ENCODE measurements at places on chromosomes 13 and 19.

DNA sequence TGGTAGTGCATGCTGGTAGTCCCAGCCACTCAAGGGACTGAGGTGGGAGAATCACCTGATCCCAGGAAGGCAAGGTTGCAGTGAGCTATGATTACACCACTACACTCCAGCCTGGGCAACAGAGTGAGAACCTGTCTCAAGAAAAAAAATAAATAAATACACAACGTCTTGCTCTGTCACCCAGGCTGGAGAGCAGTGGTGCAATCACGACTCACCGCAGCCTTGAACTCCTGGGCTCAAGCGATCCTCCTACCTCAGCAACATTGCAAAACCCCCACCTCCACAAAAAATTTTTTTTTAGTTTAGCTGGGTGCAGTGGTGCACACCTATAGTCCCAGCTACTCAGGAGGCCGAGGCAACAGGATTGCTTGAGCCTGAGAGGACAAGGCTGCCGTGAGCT lies 8.8 kb downstream of the TPM4 start:
- peak; percentile 84 for DNase-seq

DNA sequence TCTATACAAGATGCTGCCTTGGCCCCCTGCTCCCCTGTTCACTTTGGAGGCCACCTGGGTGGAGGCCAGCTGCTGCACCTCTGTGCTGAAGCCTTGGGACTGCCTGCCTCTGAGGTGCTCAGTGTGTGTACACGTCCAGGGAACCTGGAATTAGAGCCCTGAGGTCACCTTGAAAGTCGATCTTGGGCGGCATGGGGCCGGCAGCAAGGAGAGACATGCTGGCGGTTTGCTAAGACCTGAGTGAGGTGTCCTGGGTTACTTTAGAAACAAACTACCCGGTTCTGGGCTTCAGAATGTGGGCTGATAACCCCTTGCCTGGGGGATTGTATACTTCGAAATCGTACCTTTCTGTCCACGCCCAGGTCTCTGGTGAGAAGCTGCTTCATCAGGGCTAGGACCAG lies 25.5 kb downstream of the TSSK6 start:
- DNase-seq: no peak

- no peak for DNase-seq
These were observed 41.0 kb downstream of the VWA8 start for GRCh38 chr13:41919741-41920487.

GRCh38 chr19:33504058-33504444 lies 17.5 kb downstream of the PEPD start:
- no peak for DNase-seq

GRCh38 chr19:10936661-10937084 lies 8.1 kb downstream of the TIMM29 start:
- DNase-seq: peak; percentile 81

- peak; percentile 66 for DNase-seq
These were observed at the start of gene TRIP10 for GRCh38 chr19:6739390-6739882. Gene TRIP10, plus strand, starts transcription at chr19:6739680. Its CDS starts 82 bp downstream, at chr19:6739762.

GRCh38 chr13:51643105-51643881 lies 59.0 kb downstream of the WDFY2 start:
- peak; percentile 36 for DNase-seq

- DNase-seq: peak; percentile 42
These were observed 575 bp downstream of the CARM1 start for GRCh38 chr19:10871711-10872545.

GRCh38 chr13:109874484-109875454 lies 88.4 kb upstream of the IRS2 start:
- no peak for DNase-seq

- DNase-seq: no peak
These were observed 18.3 kb downstream of the ZNF100 start for GRCh38 chr19:21749090-21749489.

DNA sequence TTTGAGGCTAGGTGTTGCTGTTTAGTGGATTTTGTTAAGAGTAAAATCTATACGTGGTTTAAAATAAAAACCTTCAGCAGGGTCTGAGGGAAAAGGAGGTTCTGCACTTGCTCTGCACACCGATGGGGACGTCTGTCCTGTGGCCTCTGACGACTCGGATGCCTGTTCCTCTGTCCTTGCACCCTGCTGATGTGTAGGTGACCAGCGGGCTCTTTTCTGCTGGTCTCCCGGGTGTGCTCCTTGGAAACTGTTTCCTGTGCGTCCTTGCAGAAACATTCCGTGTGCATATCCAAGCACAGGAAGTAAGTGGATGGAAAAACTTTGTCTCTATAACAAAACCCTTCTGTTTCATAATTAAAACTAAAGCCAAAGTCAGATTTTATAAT lies 3.8 kb downstream of the ATP4B start:
- DNase-seq: no peak

DNA sequence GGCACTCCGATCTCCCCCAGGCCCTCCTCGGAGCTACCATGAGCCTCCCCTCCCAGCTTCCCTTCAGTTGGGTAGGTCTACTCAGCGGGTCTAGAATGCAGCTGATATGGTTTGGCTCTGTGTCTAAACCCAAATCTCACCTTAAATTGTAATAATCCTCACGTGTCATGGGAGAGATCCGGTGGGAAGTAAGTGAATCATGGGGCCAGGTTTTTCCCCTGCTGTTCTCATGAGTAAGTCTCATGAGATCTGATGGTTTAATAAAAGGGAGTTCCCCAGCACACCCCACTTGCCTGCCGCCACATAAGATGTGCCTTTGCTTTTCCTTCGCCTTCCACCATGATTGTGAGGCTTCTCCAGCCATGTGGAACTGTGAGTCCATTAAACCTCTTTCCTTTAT lies 14.5 kb upstream of the DOCK9 start:
- DNase-seq: no peak

DNA sequence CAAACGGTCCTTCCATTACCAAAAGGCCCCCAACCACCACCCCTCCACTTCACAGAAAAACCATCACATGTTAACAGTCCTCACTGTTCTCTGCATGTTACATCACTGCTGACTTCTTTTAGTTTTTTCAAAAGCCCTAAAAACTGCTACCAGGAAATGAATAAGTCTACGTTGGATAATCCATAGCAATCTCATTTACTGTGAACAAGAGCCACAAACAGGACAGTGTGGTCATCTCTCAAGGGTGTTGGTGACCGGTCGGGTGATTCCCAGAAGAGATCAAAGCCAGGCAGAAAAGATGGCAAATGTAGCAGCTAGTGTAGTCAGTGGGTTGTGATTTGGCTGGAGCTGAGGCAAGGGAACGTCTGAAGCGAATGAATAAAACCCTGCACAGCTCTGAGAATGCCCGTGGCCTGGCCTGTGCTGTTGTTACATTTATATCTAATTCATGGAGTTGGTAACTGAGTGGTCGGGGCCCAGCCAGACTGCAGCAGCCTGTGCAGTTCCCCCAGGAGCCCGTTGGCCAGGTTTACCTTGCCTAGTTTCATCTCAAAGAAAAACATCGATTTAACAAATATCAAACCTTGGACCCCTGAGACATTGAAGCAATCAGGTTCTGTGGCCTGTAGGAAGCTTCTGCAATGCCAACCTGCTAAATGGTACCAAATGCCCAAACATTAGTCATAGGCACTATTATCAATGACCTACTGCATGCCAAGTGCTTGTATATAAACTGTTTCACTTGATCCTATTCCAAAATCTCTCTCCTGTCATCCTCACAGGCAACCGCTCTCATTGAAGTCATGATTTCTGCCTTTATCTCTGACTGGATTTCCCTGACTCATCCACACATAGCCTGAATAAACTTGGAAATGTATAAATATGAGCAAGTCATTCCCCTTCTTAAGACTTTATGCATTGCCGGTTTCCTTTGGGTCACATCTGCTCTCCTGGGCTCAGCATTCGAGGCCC lies 153.8 kb upstream of the SERP2 start:
- DNase-seq: no peak

DNA sequence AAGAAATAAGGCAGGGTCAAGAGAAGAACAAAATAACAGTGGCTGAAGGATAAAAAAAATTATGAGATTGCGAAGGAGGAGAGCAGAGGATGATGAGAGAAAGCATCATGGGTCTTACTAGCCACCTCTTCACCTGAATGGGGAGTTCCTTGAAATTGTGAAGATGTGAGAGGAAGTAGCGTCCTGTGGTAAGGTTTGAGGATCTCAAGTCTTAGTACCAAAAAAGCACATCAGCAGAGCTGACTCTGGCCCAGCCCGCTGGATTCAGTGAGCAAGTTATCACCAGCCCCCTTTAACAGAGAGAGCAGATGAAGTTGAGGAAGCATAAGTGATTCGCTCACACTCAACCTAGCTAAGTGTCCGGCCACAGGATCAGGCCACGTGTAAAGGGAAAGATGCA lies 61.8 kb downstream of the RXFP2 start:
- DNase-seq: no peak

DNA sequence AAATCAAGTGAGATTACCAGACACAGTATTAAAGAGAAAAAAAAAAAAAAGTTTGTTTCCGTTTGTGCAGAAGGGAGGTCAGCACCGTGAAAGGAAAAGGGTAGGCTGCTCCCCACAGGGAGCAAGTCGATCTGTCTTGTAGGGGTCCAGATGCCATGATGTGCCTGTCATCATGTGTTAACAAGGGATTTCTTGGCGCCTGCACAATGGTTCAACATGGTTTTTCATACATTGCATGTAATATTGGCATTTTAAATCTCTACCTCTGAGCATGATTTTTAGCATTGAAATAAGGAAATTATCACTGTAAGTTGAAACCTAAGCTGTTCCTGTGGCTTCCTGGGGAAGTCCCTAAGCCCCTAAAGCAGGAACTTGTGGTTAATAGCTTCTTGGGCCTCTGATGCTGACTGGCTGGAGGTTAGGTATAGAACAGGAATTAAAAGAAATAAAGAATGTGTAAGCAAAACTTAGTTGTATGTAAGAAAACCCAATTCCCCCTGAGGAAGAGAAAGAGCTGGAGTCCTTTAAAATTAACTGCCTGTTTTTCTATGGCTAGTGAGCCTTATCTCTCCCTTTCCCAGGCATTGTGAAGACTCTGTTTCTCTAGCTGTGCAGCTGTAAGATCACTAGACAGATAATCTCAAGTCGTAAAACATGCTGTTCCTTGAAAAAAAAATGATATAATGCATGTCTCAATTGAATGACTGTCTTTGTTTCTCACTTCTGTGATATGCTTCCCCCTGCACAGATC lies 7.4 kb upstream of the FCGBP start:
- DNase-seq: peak; percentile 82

DNA sequence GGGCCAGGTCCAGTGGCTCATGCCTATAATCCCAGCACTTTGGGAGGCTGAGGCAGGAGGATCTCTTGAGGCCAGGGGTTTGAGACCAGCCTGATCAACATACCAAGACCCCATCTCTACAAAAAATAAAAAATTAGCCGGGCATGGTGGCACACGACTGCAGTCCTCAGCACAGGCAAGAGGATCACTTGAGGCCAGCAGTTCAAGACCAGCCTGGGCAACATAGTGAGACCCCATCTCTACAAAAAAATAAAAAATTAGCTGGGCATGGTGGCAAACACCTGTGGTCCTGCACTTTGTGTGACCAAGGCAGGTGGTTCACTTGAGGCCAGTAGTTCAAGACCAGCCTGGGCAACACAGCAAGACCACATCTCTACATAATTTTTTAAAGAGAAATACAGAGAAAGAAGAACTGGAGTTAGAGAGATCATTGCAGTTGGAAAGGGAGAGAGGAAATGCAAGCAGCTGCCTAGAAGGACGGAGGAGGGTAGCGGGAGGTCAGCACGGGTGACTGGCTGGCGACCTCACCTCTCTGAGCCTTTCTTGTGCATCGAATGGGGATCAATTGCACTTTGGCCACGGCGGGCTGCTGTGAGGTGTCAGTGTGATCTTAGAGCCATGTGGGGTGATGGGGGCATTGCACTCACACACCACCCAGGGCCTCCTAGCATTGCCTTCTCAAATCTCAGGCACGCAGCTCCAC lies 13.9 kb downstream of the BCAM start:
- DNase-seq: no peak

- DNase-seq: no peak
These were observed 1628.3 kb downstream of the PCDH9 start for GRCh38 chr13:65601855-65602254.

GRCh38 chr19:33746159-33746558 lies 50.5 kb upstream of the KCTD15 start:
- DNase-seq: no peak

GRCh38 chr13:29436721-29437280 lies 158.7 kb downstream of the SLC7A1 start:
- no peak for DNase-seq

- no peak for DNase-seq
These were observed at the start of gene TMEM91 for GRCh38 chr19:41376241-41376997. Gene TMEM91, plus strand, starts transcription at chr19:41376533. Its CDS starts 1,777 bp downstream, at chr19:41378310.

DNA sequence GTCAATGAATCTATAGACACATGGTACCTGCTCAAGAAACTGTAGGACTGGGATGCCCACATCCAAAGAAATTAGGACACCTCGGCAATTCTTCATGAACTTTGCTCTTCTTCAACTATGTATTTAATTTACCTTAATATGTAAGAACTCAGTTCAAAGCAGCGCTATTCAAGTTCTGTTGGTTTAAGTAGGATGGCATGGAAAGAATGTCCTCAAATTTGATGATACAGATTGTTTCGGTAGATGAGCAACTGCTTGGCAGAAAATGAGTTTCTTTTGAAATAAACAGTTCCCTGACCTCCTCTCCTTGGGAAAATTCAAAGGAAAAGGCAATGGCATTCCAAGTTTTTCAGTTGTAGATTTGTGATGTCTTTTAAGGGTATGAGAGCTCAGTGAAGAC lies 36.7 kb downstream of the FGF9 start:
- DNase-seq: no peak

DNA sequence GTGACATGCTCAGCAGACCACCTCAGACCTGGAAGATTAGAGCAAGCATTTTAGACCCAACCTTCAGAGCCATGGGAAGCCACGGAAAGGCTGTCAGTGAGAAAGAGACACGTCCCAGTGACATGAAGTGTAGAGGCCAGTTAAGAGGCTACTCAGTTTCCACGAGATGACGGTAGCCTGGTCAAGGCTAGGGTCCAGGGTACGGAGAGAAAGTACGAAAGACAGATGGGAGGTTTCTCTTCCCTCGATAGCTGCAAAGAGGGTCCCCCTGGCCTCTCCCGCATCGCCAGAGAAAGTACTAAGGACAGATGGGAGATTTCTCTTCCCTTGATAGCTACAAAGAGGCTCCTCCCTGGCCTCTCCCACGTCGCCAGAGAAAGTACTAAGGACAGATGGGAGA lies 8.6 kb downstream of the ZSCAN5A start:
- DNase-seq: no peak

GRCh38 chr13:40583738-40584137 lies 82.7 kb downstream of the FOXO1 start:
- DNase-seq: no peak

DNA sequence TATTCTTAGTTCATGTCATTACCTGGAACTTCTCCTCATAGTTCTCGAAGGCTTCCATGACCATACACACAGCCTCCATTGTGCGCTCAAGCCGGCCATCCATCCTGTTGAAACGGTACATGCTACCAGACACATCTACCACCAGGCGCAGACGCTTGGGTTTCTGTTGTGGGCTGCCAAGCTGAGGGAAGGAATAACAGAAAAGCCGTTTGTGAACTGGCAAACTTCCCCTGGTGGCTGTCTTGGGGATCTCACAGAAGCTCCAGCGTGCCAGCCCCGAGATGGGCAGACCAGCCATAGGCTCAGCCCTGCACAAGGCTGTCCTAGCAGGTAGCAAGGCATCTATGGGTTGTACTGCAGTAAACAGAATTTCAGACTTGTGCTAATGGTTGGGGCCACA lies 130.1 kb downstream of the RGCC start:
- DNase-seq: no peak

GRCh38 chr19:40529093-40529954 lies 47.3 kb upstream of the SHKBP1 start:
- DNase-seq: peak; percentile 69

All from NB4 (cell line).